Stimulated activated CD8-positive, alpha-beta memory T cell treated with anti-CD3 and anti-CD28 coated beads, Interleukin-15, amount 100 ng/mL, for 4 hours (primary cell): ENCODE measurements at places on chromosomes 7 and 10.

DNA sequence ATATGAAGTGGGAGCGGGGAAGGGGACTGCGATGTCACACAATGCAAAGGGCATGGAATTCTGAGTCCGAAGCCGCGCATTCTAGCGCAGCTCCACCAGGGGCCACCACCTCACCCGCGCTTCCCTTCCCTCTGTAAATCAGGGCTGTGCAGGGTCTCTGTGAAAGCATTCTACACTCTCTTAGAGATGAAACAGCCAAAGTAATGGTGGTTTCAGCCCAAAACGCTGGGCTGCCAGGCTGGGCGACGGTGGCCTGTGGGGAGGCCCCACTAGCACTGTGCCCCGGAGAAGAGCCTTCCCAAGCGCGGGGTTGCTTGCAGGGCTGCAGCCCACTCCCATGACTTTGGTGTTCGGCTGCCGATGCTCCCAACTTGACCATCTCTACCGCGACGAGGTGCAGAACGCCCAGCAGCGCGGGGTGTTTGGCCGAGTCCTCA, 11.4 kb downstream of the ATG9B start:
- DNase-seq, result no peak

DNA sequence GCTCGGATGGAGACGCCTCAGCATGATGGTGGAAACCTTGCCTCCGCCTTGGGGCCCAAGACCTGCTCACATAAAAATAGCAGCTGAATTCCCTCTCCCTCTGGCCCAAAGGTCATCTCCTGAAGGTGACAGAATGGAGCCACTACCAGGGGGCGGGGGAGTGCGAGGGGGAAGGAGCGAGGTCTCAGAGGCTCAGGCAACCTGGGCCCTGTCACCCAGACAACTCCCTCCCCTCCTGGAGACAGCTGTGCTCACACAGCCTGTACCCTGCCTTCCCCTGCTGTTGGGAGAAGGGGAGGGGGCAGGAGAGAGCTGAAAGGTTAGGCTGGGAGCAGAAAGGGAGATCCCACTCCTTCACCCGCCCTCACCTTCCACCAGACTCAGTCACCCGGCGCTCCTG, 173.0 kb upstream of the RHEB start:
- no peak for DNase-seq

GRCh38 chr7:39367943-39368342, 198.3 kb upstream of the YAE1 start:
- no peak for DNase-seq

DNA sequence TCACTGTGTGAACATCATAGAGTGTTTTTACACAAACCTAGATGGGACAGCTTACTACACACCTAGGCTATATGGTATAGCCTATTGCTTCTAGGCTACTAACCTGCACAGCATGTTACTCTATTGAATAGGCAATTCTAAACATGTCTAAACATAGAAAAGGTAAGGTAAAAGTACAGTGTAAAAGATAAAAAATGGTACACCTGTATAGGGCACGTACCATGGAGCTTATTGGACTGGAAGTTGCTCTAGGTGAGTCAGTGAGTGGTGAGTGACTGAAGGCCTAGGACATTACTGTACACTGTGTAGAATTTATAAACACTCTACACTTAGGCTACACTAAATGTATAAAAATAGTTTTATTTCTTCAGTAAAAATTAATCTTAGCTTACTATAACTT, 182.0 kb upstream of the THSD7A start:
- DNase-seq, result no peak

DNA sequence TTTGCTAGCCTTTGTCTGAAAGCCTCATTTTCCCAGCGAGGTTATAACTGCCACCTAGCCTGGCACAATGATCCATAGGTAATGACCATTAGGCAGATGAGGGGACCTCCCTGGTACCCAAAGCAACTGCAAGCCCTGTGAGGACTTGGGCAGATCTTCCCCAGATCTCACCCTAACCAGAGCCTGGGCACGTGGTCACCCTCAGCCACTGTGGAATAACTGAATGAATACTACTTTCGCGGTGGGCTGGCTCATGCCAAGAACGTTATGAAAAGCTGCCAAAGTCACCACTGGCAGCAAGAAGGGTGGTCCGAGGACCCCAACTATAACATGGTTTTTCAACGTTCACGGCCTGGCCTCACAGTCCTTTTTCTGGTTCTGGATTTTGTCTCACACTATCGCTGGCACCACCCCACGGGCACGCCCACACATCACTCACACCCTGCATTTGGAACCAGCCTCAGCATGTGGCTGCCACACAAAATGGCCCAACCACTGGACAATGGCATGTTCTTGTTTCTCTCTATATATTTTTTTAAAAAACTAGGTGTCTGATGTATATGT, 3.4 kb downstream of the PRKAG2 start:
- no peak for DNase-seq

- no peak for DNase-seq
These were observed 151.0 kb downstream of the CHN2 start for GRCh38 chr7:29345590-29345989.

DNA sequence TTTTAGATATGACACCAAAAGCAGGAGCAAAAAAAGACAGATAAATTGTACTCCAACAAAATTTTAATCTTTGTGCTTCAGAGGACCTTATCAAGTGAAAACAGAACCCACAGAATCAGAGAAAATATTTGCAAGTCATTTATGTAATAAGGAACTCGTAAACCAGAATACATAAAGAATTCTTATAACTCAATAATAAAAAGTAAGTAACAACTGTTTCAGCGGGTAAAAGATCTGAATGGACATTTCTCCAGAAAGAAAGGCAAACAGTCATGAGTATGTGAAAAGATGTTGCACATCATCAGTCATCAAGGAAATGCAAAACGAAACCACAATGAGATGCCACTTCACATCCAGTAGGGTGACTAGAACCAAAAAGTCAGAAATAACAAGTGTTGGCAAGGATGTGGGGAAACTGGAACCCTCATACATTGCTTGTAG, 167.7 kb upstream of the KCTD7 start:
- DNase-seq, result no peak

DNA sequence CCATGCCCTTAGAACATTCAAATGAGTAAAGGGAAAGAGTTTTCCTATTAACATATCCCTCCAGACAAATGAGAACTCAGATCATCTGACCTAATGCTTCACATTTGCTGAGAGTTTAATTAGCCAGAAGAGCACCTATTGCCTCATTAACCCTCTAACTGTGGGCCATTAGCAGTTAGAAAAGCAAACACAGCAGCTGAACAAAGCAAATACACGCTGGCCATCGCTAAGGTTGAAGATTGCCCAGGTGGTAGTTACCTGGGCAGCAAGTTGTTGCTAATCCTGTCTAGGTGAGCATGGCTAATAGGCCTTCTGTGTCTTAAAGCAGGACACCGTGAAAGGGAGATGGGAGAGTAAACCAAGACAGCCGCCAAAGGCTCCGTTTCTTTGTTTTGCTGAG, 49.9 kb upstream of the UCN3 start:
- DNase-seq, result no peak

DNA sequence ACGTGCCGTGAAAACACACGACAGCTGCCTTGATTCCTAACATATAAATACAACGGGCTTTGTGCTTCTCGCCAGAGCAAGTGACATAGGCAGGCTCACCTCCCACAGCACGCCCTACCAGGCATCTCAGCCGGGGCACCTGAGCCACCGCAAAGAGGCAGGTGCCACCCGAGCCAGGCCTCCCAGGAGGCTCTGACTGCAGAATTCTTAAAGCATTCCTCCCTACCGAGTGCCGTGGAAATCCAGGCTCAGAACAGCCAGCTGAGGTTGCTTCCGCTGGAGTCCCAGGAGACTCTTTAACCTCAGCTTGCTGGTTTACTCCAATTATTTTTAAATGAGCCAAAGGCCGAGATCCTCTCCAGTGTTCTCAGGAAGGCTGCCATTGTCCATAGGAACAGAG, 206.5 kb downstream of the USP6NL start:
- no peak for DNase-seq

GRCh38 chr7:71329030-71329660, 197.2 kb downstream of the GALNT17 start:
- DNase-seq, result no peak

GRCh38 chr10:13048762-13049161, 47.2 kb upstream of the CCDC3 start:
- DNase-seq, result no peak

- DNase-seq, result no peak
These were observed 53.7 kb downstream of the C1GALT1 start for GRCh38 chr7:7236041-7236440.

- no peak for DNase-seq
These were observed 9.5 kb downstream of the C10orf53 start for GRCh38 chr10:49688920-49689319.

- DNase-seq, result no peak
These were observed 7.3 kb downstream of the ELMO1 start for GRCh38 chr7:37441386-37441760.

DNA sequence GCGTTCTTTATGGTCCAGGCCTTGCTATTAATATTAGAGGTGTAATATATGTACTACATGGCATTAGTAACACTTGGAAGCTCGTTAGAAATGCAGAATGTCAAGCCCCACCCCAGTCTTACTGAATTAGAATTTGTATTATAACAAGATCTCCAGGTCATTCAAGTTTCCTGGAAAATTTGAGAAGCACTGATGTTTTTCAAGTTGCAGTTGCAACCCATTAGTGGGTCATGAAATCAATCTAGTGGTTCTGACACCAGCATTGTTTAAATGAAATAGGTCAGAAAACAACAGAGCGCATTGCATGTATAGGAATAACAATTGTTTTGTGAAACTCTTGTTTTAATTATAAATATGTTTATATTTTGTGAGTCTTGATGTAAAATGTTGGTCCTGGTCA, 28.8 kb upstream of the MICU1 start:
- DNase-seq, result no peak

DNA sequence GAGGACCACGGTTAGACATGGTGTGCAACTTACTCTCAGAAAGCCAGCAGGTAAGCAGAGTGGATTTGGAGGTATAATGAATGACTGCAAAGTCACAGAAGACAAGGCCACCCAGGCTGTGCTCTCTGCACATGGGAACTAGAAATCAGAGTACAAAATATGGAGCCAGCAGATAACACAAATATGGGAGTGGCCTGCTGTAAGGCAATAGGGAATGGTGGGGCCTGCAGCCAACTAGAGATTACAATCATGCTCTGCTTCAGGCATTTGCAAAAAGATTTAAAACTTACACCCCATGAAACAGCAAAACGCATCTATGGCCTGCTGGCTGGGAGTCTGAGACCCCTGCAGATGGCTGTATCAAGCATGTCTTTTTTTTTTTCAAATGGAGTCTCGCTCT, 47.0 kb downstream of the RGS10 start:
- no peak for DNase-seq

DNA sequence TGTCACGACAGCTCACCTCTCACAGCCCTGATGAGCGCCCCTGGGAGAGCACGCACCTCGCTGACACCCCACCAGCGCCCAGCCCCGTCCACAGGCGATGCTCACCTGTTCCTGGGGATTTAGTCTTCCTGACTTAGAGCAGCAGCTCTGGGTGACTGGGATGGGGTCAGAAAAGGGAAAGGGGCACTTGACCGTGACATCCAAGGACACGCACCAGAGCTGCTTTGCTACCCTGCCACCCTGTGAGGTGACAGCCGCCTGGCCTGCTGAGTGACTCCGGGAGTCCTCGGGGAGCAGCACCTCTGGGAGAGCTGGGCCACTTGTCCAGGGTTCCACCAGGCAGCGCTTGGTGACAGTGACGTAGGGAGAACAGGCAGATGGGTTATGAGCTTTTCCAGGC, 148.2 kb downstream of the PRKAG2 start:
- no peak for DNase-seq

DNA sequence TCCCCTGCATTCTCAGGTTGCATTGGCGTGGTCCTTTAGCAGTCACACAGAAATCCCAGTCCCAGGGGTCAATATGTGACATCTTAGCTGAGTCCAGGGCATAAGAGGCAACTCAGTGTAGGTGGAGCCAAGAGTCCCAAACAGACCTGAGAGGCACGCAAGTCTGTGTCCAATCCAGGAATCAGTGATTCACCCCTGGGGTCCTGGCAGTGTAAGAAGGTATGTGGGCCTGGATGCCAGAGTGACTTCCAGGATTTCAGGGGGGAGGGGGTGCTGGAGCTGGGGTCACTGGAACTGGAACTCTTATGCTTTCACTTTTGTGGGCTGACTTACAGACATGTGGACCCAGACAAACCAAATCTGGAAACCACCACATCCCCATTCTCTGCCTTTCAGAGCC, 26.8 kb downstream of the FRMPD2 start:
- no peak for DNase-seq

DNA sequence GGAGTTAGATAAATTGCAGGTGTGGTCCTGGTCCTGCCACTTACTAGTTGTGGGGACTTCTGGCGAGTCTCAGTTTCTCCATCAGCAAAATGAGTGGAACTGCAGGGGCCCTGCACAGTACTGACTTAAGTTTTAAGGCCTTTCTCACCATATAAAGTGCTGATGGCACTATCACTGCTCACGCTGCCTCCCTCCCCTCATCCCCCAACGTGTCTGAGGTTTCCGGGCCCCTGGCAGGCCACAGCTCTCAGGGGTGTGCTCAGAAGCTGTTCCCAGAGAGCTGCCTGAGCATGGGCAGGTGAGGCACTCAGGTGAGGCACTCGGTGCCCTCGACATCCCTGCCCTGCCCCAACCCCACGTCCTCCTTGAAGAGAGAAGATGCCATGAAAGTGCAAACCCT, 74.2 kb downstream of the VOPP1 start:
- no peak for DNase-seq

GRCh38 chr10:3135006-3135405, 37.6 kb downstream of the PITRM1 start:
- no peak for DNase-seq

DNA sequence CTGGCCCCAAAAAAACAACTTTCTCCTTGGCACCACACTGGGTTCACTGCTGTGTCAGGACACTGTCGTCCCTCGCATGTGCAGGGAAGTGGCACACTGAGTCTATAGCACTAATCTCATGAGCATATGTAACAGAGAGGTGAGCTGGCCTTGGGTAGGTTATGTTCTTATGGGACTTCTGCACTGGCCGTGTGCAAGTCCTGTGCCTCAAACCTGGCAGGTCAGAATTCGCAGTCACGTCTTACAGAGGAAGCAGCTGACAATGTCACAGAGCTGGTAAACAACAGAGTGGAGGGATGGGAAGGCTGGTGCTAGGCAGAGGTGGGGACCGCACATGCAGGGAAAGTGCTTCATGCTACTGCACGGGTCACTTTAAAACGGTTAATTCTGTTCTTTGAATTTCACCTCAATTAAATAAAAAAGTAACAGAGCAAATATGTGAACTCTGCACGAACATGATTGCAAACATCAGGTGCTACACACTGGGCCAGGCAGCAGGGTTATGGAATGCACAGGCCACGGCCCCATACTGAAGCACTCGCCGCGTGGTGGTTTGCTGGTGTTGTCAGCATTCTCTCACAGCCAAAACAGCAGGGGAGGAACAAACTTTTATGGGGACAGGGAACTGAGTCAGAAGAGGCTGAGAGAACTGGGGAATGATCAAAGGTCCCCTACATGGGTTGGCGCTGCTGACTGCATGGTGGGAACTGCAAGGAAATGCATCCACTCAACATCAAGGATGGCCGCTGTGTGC, 54.2 kb downstream of the VOPP1 start:
- DNase-seq, result no peak
